ENCODE measurements at places on chromosomes 5 and 9. TPM values are rescaled to one million over a fixed set of nuclear protein-coding genes. Genes with fewer than 3 reads are reported as not detected.

DNA sequence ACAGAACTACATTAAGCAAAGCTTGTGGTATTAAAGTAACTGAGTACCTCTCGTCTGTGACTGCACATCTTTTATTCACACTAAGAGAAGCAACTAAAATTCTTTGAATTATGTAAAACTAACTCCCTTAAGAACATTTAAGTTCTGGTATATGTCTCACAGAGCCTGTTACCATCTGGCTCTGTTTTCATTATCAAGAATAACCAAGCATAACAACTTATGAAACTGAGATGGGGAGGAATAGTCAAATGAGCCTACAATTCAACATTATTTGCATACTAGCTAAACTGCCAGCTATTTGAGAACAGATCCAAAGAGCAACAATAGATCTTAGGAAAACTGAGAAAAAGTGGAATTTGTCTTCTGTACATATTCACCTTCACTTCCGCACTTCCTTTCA, 25.3 kb upstream of the ISOC1 start:
- H3K27me3 ChIP-seq = no peaks in the 10 kb centered on the region
- H3K27ac ChIP-seq = no peak overlapping the region

DNA sequence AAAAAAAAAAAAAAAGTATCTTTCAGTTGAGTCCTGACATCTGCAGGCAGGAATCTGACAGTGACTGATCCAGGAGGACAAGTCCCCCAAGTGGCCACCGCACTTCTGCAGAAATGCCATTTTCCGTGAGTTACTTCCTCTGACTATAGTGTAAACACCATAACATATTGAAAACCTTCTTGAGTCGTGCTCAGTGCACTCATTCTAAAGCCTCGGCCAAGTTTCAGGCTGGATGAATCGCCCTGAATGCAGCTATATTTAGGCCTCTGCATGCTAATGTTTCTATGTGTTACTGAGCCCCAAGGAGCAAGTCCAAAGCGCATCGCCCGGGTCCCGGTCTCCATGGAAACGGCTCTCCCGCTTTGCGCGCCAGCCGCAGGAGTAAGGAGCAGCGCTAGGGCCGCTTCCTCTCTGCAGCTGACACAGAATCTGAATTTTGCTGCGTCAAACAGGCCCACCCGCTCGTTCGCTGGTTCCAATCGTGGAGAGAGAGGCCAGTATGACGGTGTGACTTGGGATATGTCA, 335.4 kb downstream of the MSX2 start:
- H3K27ac ChIP-seq = no peak overlapping the region
- H3K36me3 ChIP-seq = no peaks in the 10 kb centered on the region
- DNase-seq = no peak
- H3K4me3 ChIP-seq = no peak overlapping the region

DNA sequence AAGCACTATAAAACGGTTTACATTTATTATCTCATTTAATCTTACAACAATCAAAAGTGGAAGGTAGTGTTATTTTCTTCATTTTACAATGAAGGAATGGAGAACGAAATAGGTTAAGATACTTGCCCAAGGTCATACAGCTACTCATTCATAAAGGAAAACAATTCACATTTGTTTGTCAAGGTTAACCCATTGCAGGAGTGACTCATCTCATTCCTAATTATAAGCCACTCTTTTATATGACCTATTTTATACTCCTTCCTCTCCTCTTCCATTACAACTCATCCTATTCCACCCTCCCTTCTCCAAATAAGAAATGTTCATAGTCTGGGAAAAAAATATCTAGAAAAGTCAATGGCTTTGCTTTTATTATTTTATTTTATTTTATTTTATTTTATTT, 29.6 kb downstream of the CRHBP start:
- no peak overlapping the region for H3K27ac ChIP-seq
- no peaks in the 10 kb centered on the region for H3K27me3 ChIP-seq
- no peaks in the 10 kb centered on the region for H3K4me1 ChIP-seq
- DNase-seq = no peak
- no peaks in the 10 kb centered on the region for H3K36me3 ChIP-seq
- no peak overlapping the region for H3K4me3 ChIP-seq

GRCh38 chr5:107485184-107485583, 185.6 kb downstream of the EFNA5 start:
- no peak overlapping the region for H3K27ac ChIP-seq
- no peaks in the 10 kb centered on the region for H3K27me3 ChIP-seq
- peaks cover 5% of the 10 kb centered on the region for H3K4me1 ChIP-seq
- H3K36me3 ChIP-seq = no peaks in the 10 kb centered on the region
- no peak for DNase-seq

DNA sequence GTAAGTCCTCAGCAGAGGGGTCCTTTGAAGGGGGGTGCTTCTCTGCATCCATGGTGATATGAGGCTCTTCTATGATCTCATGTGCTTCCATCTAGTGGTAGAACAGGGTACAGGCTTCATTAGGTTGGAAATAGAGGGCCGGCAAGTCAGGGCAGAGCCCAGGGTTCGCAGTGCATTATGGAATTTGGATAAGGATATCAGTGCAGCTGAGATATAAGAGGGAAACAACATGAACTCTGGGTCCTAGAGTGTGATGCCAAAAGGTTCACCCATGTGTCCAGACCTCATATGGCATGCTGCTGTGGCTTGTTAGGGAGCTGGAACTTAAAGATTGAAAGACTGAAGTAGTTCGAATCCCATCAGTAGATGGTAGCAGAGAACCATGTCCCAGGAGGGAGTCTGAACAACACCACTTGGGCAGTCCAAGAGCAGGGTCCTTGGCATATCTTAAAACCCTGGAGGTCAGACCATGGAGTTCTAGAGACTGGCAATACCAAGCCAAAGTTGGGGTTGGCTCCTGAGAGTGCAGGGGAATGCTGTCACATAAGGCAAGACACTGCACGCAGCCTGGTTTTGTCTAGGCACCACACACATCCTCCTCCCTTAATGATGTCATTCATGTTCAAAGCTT, 2.3 kb downstream of the FAM221B start:
- H3K4me1 ChIP-seq = peaks cover 16% of the 10 kb centered on the region
- no peaks in the 10 kb centered on the region for H3K27me3 ChIP-seq
- no peak overlapping the region for H3K27ac ChIP-seq
- no peak overlapping the region for H3K4me3 ChIP-seq
- no peak for DNase-seq

- no peaks in the 10 kb centered on the region for H3K36me3 ChIP-seq
- no peak overlapping the region for H3K27ac ChIP-seq
- no peaks in the 10 kb centered on the region for H3K4me1 ChIP-seq
- H3K27me3 ChIP-seq = no peaks in the 10 kb centered on the region
These were observed 1864.1 kb downstream of the EFNA5 start for GRCh38 chr5:105806596-105806995.

DNA sequence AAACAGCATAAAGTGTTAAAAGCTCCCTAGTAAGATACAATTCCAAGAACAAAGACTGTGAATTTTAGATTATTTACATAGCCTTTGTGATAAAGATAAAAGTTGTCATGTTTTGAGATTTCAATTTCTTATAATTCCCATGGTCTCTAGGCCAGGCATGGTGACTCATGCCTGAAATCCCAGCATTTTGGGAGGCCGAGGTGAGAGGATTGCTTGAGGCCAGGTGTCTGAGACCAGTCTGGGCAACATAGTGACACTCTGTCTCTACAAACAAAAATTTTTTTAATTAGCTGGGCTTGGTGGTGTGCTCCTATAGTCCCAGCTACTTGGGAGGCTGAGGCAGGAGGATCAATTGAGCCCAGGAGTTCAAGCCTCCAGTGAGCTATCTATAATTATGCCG, 48.1 kb downstream of the BDP1 start:
- no peak overlapping the region for H3K27ac ChIP-seq
- no peaks in the 10 kb centered on the region for H3K4me1 ChIP-seq
- H3K4me3 ChIP-seq = no peak overlapping the region

DNA sequence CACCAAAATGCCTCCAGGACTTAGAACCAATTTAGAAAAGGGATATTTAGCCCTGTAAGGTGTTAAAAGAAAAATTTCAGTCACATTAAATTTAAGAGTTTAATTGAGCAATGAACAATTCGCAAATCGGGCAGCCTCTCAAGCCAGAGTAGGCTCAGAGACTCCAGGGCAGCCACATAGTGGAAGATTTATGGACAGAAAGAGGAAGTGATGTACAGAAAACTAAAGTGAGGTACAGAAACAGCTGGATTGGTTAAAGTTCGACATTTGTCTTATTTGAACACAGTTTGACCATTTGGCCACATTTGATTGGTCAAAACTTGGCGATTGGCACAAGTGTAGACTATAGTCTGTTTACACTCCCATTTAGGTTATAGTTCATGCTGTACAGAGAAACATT, 525.9 kb upstream of the ZNF608 start:
- H3K36me3 ChIP-seq = no peaks in the 10 kb centered on the region
- H3K27me3 ChIP-seq = no peaks in the 10 kb centered on the region
- no peak for DNase-seq
- no peaks in the 10 kb centered on the region for H3K4me1 ChIP-seq

C9orf50 gene
- total RNA-seq = not detected

PKD2L2 gene
- total RNA-seq = not detected

PCDHGC5 gene
- 2.5 TPM for total RNA-seq

SPAAR gene
- total RNA-seq = 0.68 TPM
